Activated CD4-positive, alpha-beta memory T cell treated with anti-CD3 and anti-CD28 coated beads for 36 hours (primary cell): ENCODE measurements at places on chromosomes 3 and 15.
A peak's percentile ranks its signal among the peaks of the same experiment; 100 is the strongest.

- H3K27me3 ChIP-seq = peaks cover 2% of the 10 kb centered on the region
- H3K4me3 ChIP-seq = no peak overlapping the region
- DNase-seq = no peak
- no peak overlapping the region for H3K27ac ChIP-seq
Observed at GRCh38 chr3:169448501-169448900, 215.0 kb downstream of the MECOM start.

DNA sequence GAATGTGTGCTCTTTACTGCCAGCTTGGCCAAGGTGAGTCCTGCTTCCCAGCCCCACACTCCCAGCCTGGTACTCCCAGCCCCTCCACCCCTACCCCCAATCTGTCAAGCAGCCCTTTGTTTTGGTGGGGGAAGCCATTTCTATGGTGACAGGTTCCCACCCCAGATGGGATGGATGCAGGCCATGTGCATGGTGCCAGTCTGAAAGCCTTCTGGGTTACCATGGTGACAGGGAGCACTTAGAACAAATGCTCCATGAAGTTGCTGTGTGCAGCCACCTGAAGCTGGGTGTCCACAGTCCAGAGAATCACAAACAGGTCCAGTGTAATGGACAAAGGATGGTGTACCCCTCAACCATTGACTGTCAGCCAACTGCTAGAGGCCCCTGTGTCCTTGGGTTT, 19.1 kb upstream of the VILL start:
- DNase-seq = no peak
- H3K4me1 ChIP-seq = peaks cover 3% of the 10 kb centered on the region
- H3K36me3 ChIP-seq = no peaks in the 10 kb centered on the region

DNA sequence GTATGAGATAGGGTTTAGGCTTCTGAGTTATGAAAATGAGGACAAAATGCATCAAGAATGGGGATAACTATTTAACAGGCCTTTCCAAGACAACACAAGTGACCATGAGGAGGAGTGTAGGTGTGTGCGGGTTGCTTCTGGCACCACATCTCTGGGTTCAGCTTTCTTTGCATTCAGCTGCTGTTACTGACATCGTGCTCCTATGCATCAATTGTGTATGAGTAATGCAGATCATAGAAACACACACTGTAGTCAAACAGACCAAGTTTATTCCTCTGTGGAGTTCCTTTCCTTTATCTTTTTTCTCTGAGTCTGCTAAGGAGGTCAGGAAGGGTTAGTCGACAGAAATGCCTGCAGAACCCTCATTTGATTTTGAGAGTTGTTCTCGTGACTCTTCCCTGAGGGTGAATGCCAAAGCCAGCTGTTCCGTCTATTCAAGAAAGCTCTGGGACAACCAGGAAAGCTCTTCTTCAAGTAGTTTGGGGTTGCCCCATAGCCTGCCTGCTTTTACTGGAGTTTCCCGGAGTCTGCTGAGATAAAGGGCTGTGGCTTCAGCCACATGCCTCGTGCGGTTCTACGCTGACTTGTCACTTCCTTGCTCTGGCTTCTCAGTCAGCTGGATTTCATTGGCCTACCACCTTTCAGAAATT, 136.7 kb upstream of the TLE3 start:
- H3K36me3 ChIP-seq = peaks cover 6% of the 10 kb centered on the region
- peaks cover 13% of the 10 kb centered on the region for H3K4me1 ChIP-seq
- no peak overlapping the region for H3K4me3 ChIP-seq
- H3K27me3 ChIP-seq = peaks cover 2% of the 10 kb centered on the region
- peak; percentile 24 for DNase-seq

DNA sequence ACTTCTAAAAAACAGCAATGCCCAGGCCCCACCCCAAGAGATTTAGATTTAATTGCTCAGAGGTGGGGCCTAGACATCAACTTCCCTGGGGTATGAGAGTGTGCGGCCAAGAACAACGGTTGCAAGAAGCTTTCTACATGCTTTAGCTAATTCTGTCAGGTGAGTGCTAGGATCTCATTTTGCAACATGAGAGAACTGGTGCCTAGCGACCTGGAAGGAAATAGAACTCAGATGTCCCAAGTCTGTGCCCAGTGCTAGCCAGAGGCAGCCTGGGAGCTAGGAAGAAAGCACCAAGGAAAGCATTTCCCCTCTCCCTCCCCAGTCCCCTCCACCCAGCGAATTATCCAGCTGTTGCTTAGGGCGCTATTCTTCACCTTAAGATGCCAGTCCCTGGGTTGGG, 22.9 kb upstream of the HRH1 start:
- no peak for DNase-seq
- no peaks in the 10 kb centered on the region for H3K36me3 ChIP-seq
- peaks cover 1% of the 10 kb centered on the region for H3K27me3 ChIP-seq
- H3K27ac ChIP-seq = no peak overlapping the region

- H3K27ac ChIP-seq = no peak overlapping the region
- peak; percentile 20 for DNase-seq
- H3K4me3 ChIP-seq = no peak overlapping the region
Observed at GRCh38 chr3:107065094-107065861, 312.0 kb upstream of the CCDC54 start.

DNA sequence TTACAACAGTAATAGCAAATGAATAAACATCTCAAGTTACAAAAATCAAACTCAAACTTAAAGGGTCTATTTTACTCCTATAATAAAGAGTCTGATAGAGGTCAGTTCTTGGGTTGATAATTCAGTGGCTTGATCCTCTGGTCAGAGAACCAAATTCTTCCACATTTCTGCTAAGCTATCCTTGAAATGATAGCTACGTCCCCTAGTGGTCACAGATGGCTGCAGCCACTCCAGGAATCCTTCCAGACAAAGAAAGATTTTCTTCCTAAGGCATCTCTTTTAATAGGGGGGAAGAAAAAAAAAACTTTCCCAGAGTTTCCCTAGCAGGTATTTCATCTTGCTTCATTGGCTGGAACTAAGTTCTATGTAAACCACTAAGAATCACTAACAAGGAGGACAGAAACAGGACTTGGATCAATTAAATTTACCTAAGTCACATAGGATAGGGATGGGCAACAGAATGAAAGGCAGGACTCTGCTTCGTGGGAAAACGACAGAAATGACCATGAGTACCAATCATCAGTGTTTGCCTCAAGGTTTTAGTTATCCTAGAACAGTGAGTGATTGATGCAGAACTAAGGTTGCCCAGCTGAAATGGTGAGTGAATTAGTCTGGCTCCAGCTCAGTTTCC, 160.7 kb downstream of the STAC start:
- H3K27me3 ChIP-seq = no peaks in the 10 kb centered on the region
- no peaks in the 10 kb centered on the region for H3K36me3 ChIP-seq
- H3K27ac ChIP-seq = no peak overlapping the region
- H3K4me3 ChIP-seq = no peak overlapping the region
- no peaks in the 10 kb centered on the region for H3K4me1 ChIP-seq
- DNase-seq = no peak

DNA sequence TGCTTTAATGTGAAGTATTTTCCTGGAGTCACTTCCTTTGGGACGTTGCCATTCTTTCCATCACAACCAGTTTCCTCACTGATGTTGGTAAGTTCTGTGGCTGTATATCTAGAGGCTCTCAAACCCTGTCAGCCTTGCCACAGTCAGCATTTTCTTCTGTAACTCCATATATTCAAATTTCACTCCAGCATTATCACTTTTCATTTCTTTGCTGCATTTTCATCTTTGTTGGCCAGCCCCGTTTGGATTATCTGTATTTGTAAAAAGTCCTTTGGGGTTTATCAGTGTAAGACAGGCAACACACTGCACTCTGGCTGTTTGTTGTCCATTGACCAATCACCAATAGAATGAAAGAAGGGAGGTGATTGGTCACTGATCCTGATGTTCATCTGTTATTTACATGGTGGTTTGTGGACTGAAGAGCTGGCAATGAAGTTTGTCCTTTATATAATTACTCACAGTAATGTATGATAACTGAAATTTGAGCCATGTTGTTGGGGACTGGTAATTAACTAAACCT, 20.3 kb downstream of the GMPS start:
- no peak overlapping the region for H3K27ac ChIP-seq
- H3K4me1 ChIP-seq = peaks cover 36% of the 10 kb centered on the region
- no peaks in the 10 kb centered on the region for H3K27me3 ChIP-seq
- no peak overlapping the region for H3K4me3 ChIP-seq
- DNase-seq = no peak
- peaks cover 14% of the 10 kb centered on the region for H3K36me3 ChIP-seq

DNA sequence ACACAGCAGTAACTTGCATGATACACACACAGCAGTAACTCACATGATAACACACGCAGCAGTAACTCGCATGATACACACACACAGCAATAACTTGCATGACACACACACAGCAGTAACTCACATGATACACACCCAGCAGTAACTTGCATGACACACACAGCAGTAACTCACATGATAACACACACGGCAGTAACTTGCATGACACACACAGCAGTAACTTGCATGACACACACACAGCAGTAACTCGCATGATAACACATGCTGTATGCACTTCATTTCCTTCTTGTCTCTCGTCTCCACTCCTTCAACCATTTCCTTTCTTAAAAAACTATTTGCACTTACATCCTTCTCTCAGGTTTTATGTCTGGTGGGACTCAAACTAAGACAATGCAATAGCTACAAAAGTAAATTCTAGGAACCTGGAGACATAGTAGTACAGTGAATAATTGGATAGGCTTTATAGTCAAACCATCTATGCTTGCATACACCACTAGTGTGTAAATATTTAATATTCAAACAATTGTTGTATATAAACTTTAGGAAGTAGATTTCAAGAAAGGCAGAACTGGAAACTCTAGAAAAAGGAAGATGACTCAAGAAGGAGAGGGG, 130.8 kb downstream of the UACA start:
- H3K27me3 ChIP-seq = peaks cover 22% of the 10 kb centered on the region
- no peak for DNase-seq
- H3K36me3 ChIP-seq = no peaks in the 10 kb centered on the region
- peaks cover 3% of the 10 kb centered on the region for H3K4me1 ChIP-seq
- no peak overlapping the region for H3K4me3 ChIP-seq

- H3K4me1 ChIP-seq = no peaks in the 10 kb centered on the region
- peaks cover 19% of the 10 kb centered on the region for H3K27me3 ChIP-seq
- H3K27ac ChIP-seq = no peak overlapping the region
- DNase-seq = no peak
Observed at GRCh38 chr3:130504701-130505100, 12.3 kb upstream of the COL6A6 start.

GRCh38 chr15:30939161-30939560, 35.4 kb downstream of the FAN1 start:
- no peaks in the 10 kb centered on the region for H3K27me3 ChIP-seq
- H3K4me1 ChIP-seq = peaks cover under 1% of the 10 kb centered on the region
- peaks cover 31% of the 10 kb centered on the region for H3K36me3 ChIP-seq
- H3K4me3 ChIP-seq = no peak overlapping the region
